Kidney (tissue), 22 donors: ENCODE measurements at places on chromosomes 16 and 17. TPM values are rescaled to one million over a fixed set of nuclear protein-coding genes. Genes with fewer than 3 reads are reported as not detected.
A peak's percentile ranks its signal among the peaks of the same experiment; 100 is the strongest.

- H3K4me1 ChIP-seq = peaks cover 46% of the 10 kb centered on the region
- peak; percentile 76 for DNase-seq
- no peaks in the 10 kb centered on the region for H3K27me3 ChIP-seq
- H3K27ac ChIP-seq = peak overlapping the region; percentile 59
- H3K4me3 ChIP-seq = peak overlapping the region; percentile 14
Measured at GRCh38 chr16:10946308-10946707, 1.9 kb downstream of the CLEC16A start.

DNA sequence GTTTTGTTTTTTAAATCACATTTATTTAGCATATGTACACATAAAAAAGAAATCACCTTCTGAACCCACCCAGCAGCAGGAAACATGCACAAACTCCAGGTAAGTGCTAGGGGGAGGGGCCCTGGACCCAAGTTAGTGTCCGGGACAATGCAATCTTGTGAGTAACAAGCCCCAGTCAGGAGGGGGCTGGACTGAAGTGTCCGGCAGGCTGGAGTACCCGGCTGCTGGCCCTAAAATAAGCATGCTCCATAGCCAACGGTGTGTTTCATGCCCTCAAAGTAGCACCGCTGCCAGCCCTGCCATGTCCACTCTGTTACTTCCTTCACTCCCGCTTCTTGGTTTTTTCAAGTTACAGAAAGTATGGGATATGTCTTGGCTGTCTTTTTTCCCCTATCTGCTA lies 102.1 kb downstream of the SPAG9 start:
- H3K4me3 ChIP-seq = no peak overlapping the region
- no peaks in the 10 kb centered on the region for H3K4me1 ChIP-seq
- no peak overlapping the region for H3K27ac ChIP-seq
- DNase-seq = no peak
- H3K36me3 ChIP-seq = peaks cover 15% of the 10 kb centered on the region
- no peaks in the 10 kb centered on the region for H3K27me3 ChIP-seq

DNA sequence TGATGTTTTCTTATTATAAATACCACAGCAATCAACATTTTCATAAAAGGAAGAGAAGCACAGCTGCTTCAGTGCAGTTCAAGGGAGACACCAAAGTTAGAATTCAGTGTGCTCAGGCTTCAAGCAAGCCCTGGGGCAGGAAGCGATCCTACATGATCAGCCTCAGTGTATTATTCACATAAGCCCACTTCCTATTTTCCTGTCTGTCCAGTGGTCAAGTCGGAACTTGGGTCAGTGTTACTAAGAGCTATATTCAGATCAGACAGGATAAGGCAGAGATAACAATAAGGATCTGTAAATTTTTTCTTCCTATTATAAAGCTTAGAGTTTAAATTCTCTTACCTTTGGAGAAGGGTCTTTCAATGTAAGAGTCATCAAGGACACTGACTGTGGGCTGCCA lies 12.9 kb downstream of the HEATR6 start:
- H3K4me1 ChIP-seq = no peaks in the 10 kb centered on the region
- no peak overlapping the region for H3K27ac ChIP-seq
- no peaks in the 10 kb centered on the region for H3K27me3 ChIP-seq
- no peak overlapping the region for H3K4me3 ChIP-seq

DNA sequence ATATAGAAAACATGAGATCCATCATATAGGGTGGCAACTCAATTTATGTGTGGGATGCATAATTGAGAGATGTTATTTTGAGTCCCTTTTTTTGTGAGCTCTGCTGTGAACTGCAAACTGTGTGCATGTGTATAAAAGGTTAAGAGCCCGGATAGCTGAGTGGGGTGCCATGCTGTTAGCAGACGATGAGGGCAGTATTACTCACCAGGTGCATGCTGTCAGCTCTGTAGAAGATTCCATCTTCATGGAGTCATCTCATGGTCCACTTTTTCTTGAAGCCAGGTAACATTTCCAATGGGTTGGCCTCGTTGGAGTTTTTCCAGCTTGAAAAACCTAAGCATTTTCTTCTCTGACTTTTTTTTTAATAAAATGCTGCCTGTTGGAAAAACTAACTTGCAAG lies 43.0 kb upstream of the RHBDL3 start:
- H3K27me3 ChIP-seq = no peaks in the 10 kb centered on the region
- peaks cover 12% of the 10 kb centered on the region for H3K36me3 ChIP-seq
- no peak overlapping the region for H3K4me3 ChIP-seq

DNA sequence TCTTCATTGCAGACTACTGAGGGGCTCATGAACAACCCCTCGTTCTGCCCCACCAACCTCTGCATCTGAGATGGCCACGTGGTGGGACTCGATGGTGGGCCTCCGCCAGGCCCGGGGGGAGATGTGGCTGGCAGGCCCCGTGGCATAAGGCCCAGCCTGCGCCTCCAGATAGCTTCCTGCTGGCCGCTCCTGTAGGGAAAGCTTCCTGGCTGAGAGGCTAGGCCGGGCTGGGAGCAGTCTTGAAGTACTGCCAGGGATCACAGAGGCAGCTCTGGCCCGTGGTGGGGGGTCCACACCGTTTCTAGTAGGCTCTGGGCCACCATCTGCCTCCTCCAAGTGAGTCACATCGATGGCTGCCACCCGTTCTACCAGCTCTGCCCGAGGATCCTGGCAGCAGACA lies 7.6 kb downstream of the CAMKK1 start:
- no peaks in the 10 kb centered on the region for H3K36me3 ChIP-seq
- peaks cover under 1% of the 10 kb centered on the region for H3K27me3 ChIP-seq
- no peak overlapping the region for H3K4me3 ChIP-seq
- no peaks in the 10 kb centered on the region for H3K4me1 ChIP-seq

DNA sequence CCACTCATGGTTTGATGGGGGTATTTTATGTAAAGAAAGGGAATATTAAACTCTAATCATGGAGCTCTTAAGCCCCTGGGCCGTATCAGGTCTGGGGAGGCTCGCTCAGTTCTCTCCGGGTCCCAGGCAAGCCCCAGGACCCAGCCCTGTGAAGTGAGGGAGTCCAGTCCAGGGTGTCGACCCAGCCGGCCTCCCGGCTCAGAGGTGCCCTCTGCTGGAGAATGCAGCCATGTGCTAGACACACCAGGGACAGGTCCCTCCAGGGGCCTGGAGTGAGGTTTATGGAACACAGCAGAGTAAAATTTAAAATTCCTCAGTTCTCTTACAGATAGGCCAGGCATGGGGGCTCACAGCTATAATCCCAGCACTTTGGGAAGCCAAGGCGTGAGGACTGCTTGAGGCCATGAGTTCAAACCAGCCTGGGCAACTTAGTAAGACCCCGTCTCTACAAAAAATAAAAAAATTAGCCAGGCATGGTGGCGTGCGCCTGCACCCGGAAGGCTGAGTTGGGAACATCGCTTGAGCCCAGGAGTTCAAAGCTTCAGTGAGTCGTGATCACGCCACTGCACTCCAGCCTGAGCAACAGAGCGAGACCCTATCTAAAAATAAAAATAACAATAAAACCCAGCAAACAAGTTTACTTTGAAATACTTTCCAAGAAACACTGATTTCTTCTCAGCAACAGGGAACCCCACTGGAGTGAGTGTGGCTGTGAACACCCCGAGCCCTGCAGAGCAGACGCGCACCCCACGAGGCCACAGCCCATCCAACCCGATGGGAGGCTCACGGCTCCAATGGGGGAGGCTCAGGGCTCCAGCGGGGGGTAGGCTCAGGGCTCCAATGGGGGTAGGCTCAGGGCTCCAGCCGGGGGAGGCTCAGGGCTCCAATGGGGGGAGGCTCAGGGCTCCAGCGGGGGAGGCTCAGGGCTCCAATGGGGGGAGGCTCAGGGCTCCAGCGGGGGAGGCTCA lies 72.2 kb downstream of the ZNF778 start:
- no peaks in the 10 kb centered on the region for H3K27me3 ChIP-seq
- H3K4me1 ChIP-seq = no peaks in the 10 kb centered on the region
- H3K36me3 ChIP-seq = peaks cover 4% of the 10 kb centered on the region

DNA sequence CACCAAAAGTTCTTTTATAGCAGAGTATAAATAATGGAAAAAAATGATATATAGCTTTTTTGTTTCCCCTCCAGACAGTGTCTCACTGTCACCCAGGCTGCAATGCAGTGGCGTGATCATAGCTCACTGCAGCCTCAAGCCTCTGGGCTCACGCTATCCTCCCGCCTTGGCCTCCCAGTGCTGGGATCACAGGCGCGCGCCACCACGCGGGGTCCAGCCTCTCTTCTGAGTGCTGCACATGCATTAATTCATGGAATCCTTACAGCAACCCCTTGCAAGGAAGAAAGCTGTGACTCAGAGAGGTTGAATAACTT lies 18.0 kb upstream of the ZNF629 start:
- no peak for DNase-seq
- H3K4me1 ChIP-seq = no peaks in the 10 kb centered on the region
- H3K27ac ChIP-seq = no peak overlapping the region
- H3K27me3 ChIP-seq = no peaks in the 10 kb centered on the region
- H3K4me3 ChIP-seq = peak overlapping the region; percentile 83

GRCh38 chr17:57432507-57433277 lies 176.4 kb downstream of the MSI2 start:
- H3K27ac ChIP-seq = no peak overlapping the region
- H3K27me3 ChIP-seq = no peaks in the 10 kb centered on the region
- no peaks in the 10 kb centered on the region for H3K36me3 ChIP-seq

DNA sequence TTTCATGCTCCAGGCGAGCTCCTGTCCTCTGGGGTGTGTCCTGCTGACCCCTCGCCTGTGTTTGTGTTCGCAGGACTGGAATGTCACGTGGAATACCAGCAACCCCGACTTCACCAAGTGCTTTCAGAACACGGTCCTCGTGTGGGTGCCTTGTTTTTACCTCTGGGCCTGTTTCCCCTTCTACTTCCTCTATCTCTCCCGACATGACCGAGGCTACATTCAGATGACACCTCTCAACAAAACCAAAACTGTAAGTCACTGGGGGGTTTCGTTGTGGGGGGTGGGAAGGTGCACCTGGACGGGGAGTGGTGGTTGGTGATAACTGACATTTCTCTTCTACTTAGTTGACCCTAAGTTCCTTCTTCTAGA lies 58.3 kb downstream of the ABCC1 start:
- no peaks in the 10 kb centered on the region for H3K4me1 ChIP-seq
- no peak overlapping the region for H3K27ac ChIP-seq
- no peak for DNase-seq
- no peak overlapping the region for H3K4me3 ChIP-seq
- H3K27me3 ChIP-seq = no peaks in the 10 kb centered on the region
- H3K36me3 ChIP-seq = peaks cover 2% of the 10 kb centered on the region

DNA sequence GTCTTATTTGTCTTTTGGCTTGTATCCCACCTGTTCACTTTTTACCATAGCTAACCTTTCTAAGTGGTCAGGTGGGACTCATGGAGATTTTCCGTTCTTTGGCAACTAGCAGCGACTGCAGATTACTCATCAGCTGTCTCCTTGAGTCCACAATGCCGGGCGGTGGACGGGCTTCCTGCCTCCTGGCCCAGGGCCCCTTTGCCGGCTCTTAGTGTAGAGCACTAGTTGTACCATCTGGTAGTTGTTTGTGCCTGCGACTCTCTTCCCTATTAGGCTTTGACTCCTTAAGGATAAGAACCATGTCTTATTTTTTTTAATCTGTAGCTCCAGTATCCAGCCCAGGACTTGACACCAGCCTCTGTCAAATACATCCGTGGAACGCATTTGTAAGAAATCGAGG lies 399.9 kb downstream of the WWOX start:
- H3K36me3 ChIP-seq = no peaks in the 10 kb centered on the region
- H3K4me1 ChIP-seq = peaks cover 2% of the 10 kb centered on the region
- no peak overlapping the region for H3K4me3 ChIP-seq
- no peak for DNase-seq
- H3K27ac ChIP-seq = no peak overlapping the region
- H3K27me3 ChIP-seq = no peaks in the 10 kb centered on the region

DNA sequence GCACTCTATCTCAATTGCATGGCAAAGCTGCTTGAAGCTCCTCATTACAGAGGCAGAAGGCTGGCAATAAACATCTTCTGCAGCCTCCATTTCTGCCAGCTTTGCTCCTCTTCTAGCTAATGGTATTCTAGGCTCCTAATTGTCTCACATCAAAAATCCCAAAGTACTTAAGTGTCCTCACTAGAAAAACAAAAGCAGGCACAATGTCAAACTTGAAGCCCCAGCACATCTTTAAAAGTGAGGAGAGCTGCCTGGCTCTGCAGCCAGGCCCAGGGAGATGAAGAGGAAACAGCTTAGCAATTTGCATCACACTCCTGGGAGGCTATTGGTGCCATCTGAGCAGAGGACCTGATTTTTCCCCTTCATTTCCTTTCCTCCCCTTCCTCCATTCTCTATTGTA lies 197.1 kb downstream of the KCNJ2 start:
- H3K36me3 ChIP-seq = no peaks in the 10 kb centered on the region
- no peak overlapping the region for H3K27ac ChIP-seq
- DNase-seq = no peak

GRCh38 chr16:83878838-83879237 lies 20.1 kb upstream of the MLYCD start:
- no peak overlapping the region for H3K27ac ChIP-seq
- no peak overlapping the region for H3K4me3 ChIP-seq
- no peaks in the 10 kb centered on the region for H3K36me3 ChIP-seq
- no peaks in the 10 kb centered on the region for H3K27me3 ChIP-seq
- H3K4me1 ChIP-seq = no peaks in the 10 kb centered on the region
- DNase-seq = peak; percentile 82

GRCh38 chr17:78522031-78522809 lies 55.0 kb downstream of the DNAH17 start:
- DNase-seq = peak; percentile 17
- H3K27me3 ChIP-seq = no peaks in the 10 kb centered on the region
- no peaks in the 10 kb centered on the region for H3K4me1 ChIP-seq

GRCh38 chr17:3921502-3922319 lies 5.4 kb upstream of the P2RX1 start:
- H3K27me3 ChIP-seq = no peaks in the 10 kb centered on the region
- no peak for DNase-seq
- no peaks in the 10 kb centered on the region for H3K4me1 ChIP-seq
- no peak overlapping the region for H3K4me3 ChIP-seq
- no peaks in the 10 kb centered on the region for H3K36me3 ChIP-seq

DNA sequence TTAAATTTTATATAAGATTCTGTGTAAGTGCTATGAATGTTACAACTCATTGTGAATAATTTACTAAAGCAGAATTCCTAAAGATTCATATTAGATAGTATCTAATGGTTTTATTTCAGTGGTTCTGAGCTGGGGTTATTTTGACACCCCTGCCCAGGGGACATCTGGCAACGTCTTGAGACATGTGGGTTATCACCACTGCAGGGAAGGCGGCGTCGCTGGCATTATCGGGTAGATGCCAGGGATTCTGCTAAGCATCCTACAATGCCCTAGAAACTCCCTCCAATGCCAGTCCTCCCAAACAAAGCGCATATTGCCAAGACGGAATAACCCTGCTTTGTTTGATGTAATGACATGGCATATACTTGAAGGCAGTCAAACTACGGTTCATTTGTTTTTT lies 372.3 kb upstream of the ZFHX3 start:
- H3K27me3 ChIP-seq = no peaks in the 10 kb centered on the region
- no peak for DNase-seq
- H3K36me3 ChIP-seq = no peaks in the 10 kb centered on the region
- H3K4me3 ChIP-seq = no peak overlapping the region
- H3K27ac ChIP-seq = no peak overlapping the region

GRCh38 chr16:23423496-23424049 lies 29.4 kb downstream of the COG7 start:
- H3K4me1 ChIP-seq = no peaks in the 10 kb centered on the region
- H3K36me3 ChIP-seq = peaks cover 3% of the 10 kb centered on the region
- DNase-seq = no peak
- peak overlapping the region; percentile 59 for H3K27ac ChIP-seq

Gene YBX2
- total RNA-seq = 1.3 TPM

Gene NPIPB13
- total RNA-seq = 20.5 TPM

Gene C16orf96
- total RNA-seq = 0.16 TPM

Gene METTL16
- 37.2 TPM for total RNA-seq

Gene GRAP
- total RNA-seq = 8.4 TPM

Gene SCNN1G
- total RNA-seq = 11.5 TPM

Gene SSTR5
- total RNA-seq = 6.7 TPM

Gene TVP23B
- 35.3 TPM for total RNA-seq

Gene PPY
- not detected for total RNA-seq

Gene SNX20
- 6.2 TPM for total RNA-seq

Gene CACNG1
- not detected for total RNA-seq

Gene NUPR1
- 64.7 TPM for total RNA-seq

Gene OVCA2
- total RNA-seq = 22.9 TPM
